ENCODE measurements at places on chromosomes 12 and 14.

DNA sequence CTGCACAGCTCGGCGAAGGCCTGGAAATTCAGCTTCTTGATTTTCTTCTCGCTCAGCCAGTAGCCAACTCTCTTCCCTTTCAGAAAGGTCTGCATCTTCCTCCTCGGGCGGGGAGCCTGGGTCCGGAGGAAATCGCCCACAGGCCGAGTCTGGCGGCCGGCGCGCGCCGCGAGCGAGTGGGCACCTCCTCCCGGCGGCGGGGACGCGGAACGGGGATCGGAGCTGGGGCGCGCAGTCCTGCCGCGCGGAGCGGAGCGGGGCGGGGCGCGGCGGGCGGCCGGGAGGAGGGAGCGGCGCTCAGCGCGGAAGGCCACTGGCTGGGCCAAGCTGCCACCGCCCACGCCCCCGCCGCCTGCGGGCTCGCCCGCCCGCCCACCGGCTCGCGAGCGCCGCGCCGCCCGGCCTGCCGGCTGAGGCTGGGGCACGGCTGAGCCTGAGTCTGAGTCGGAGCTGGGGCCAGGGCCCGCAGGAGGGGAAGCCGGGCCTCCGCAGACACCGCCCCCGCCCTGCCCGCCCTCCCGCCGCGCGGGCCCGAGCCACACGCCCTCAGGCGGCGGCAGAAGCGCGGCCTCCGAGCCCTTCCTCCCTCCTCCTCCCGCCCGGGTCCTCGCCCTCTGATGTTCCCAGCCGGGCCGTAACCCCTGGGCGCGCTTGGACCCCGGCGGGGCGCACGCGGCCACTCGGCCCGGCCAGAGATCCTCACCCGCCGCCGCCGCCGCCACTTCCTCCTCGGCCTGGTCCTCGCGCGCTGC lies 480 bp downstream of the ITPK1 start:
- peak; percentile 85 for DNase-seq

GRCh38 chr12:48901278-48901677 lies 24.0 kb downstream of the FKBP11 start:
- DNase-seq, result no peak

DNA sequence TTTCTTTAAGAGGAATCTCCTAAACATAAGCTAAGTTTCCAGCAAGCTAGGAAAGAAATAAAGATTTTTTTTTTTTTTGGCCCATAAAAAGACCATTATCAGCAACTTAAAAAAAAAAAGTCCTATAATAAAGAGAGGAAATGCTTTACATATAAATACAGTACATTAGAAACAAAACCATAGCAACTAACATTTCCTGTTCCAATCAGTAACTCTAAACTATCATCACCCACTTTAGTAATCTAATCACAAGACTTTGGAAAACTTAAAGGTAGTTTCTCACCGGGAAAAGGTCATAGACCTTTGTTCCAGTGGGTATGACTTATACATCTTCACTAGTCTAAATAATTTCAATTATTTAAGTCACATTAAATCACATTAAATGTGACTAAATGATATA lies 11.1 kb downstream of the SPTSSA start:
- DNase-seq, result no peak

- DNase-seq, result no peak
Observed at GRCh38 chr12:107332743-107333142, 239.4 kb upstream of the CRY1 start.

DNA sequence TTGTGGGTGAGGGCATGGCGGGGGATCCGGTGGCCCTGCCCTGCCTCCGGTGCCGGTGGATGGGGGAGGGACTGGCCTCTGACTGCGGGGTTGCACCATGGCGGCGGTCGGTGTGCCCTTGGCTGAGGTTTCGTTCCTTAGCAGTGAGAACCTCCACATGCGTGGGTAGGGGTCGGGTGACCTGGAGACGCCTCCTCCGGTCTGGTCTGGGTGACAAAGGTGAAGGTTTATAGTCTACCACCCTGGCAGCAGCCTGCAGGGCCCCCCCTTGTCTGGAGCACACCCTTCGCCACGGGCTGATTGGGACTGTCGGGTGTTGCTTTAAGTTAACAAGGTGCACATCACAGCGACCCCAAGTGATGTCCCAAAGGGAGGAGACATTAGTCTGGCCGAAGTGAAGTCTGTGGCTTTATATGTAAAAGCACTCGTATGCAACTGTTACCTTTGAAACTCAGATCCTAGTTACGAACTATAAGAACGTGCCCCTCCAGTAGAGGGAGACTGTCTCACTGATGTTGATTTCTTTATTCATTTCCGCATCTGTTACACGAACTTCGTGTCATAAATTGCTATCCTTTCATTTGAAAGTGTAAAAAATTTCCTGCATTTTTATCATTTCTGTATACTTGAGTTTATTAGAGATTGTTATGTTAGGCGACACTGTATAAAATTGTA lies 74.4 kb downstream of the WDR20 start:
- DNase-seq, result no peak

DNA sequence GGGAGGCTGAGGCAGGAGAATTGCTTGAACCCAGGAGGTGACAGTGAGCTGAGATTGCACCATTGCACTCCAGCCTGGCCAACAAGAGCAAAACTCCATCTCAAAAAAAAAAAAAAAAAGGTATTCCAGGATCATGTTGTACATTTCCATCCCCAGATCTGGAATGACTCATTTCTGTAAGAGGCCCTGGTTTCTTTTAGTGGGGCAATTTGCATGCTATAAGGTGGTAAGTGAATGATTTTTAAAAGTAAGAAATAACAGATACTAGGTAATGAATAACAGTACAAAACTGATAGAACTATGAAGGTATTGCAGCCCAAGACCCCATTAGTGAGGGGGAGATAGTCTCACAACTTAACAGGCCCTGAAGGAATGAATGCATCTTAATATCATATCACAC lies 17.7 kb upstream of the ADCK1 start:
- DNase-seq, result no peak

GRCh38 chr12:41459906-41460214 lies 271.7 kb downstream of the PDZRN4 start:
- DNase-seq, result no peak

- DNase-seq, result no peak
Observed at GRCh38 chr14:98928418-98928817, 343.6 kb downstream of the BCL11B start.
